Testis (tissue), 5 donors: ENCODE measurements at places on chromosomes 5 and 9. TPM values are rescaled to one million over a fixed set of nuclear protein-coding genes. Genes with fewer than 3 reads are reported as not detected.

Gene MAMDC4
- 8.1 TPM for polyA plus RNA-seq

GRCh38 chr9:119175581-119175980 is 193.7 kb downstream of the BRINP1 start:
- no peaks in the 10 kb centered on the region for H3K27me3 ChIP-seq
- H3K4me1 ChIP-seq = no peaks in the 10 kb centered on the region
- H3K27ac ChIP-seq = no peak overlapping the region
- H3K36me3 ChIP-seq = no peaks in the 10 kb centered on the region
- no peak overlapping the region for H3K4me3 ChIP-seq
- no peak for DNase-seq

DNA sequence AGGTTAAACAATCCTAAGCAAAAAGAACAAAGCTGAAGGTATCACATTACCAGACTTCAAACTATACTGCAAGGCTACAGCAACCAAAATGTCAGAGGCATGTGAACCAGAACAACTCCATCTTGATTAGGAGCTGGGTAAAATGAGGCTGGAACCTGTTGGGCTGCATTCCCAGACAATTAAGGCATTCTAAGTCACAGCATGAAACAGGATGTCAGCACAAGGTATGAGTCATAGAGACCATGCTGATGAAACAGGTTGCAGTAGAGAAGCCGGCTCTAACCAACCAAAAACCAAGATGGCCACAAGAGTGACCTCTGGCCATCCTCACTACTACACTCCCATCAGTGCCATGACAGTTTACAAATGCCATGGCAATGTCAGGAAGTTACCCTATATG is 252.0 kb downstream of the RASEF start:
- no peak overlapping the region for H3K27ac ChIP-seq
- H3K27me3 ChIP-seq = no peaks in the 10 kb centered on the region
- no peaks in the 10 kb centered on the region for H3K36me3 ChIP-seq

Gene MCTP1
- 7.4 TPM for polyA plus RNA-seq

- H3K27me3 ChIP-seq = no peaks in the 10 kb centered on the region
- H3K4me3 ChIP-seq = no peak overlapping the region
- DNase-seq = no peak
- no peak overlapping the region for H3K27ac ChIP-seq
- H3K36me3 ChIP-seq = no peaks in the 10 kb centered on the region
Observed at GRCh38 chr9:76697554-76697953, 66.7 kb upstream of the PCA3 start.
